Activated CD8-positive, alpha-beta memory T cell treated with anti-CD3 and anti-CD28 coated beads for 1 hour (primary cell): ENCODE measurements at places on chromosomes 4 and X.

GRCh38 chrX:1524874-1525582 is 12.0 kb downstream of the P2RY8 start:
- no peak for DNase-seq

GRCh38 chr4:110414561-110414920 is 61.4 kb upstream of the ENPEP start:
- DNase-seq: no peak

- DNase-seq: no peak
These were observed 20.6 kb upstream of the FTHL17 start for GRCh38 chrX:31092476-31092875.

- no peak for DNase-seq
These were observed 994.2 kb upstream of the TENM3 start for GRCh38 chr4:181249031-181249430.

GRCh38 chr4:11596989-11597388 is 168.3 kb upstream of the HS3ST1 start:
- DNase-seq: no peak

GRCh38 chr4:66795724-66796123 is 749.6 kb downstream of the CENPC start:
- no peak for DNase-seq

GRCh38 chr4:140740422-140740821 is 15.8 kb downstream of the TBC1D9 start:
- DNase-seq: no peak
